ENCODE measurements at places on chromosomes 16 and 17.

DNA sequence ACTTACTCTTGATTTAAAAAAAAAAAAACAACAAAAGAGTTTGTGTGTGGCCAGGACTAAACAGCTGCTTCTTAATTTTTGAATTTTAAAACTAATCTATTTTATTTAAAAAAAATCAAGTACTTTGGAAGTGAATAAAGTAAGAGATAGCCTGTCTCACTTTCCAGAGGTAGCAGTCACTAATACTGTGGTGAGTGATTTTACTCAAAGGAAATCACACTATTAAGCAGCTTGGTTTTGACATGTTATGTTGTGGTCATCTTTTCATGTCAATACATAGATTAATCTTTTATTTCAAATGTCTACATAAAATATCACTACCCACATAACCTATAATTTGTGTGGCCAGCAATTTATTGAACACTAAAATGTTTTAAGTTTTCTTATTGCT, 102.2 kb upstream of the HLF start:
- no peak for DNase-seq

DNA sequence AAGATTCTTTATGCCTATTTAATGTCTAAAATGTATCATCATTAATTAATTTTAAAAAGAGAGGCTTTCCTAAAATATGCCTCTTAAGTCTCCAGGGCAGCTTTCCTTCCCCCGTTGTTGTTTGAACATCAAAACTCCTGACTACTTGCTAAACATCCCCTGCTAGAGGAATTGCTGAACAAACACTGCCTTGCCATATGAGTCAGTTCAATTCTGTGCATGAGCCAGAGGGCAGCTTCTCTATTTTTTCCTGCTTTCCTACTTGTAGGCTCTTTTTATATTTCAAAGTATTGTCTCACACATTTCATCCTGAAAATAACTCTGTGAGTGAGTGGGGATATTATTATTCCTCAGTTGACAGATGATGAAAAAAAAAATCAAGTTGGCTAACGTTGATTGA, 143.4 kb downstream of the HS3ST4 start:
- DNase-seq: no peak

GRCh38 chr17:6110592-6110991, 40.4 kb downstream of the WSCD1 start:
- no peak for DNase-seq

- DNase-seq: no peak
These were observed 20.5 kb downstream of the EIF4A3 start for GRCh38 chr17:80126449-80126715.
